Choroid plexus epithelial cell (primary cell): ENCODE measurements at places on chromosomes 5 and 9.

- DNase-seq = peak; percentile 88
These were observed 69.2 kb upstream of the CCDC180 start for GRCh38 chr9:97237951-97238889.

DNA sequence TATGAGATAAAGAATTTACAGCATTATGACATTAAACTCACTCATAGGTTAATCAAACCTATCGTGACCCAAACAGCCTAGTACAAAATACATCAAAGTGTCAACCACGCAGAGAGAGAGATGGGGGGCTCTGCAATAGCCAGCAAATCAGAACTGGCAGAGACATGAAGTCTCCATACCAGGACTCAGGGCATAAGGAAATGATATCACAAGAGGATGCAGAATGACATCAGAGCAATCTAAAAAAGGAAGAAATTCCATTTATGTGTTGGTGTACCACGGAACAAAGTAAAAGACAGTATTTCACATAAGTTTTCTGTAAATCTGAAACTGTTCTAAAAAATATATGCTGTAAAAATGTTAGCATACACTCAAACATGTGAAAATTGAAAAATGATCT, 24.6 kb downstream of the BICD2 start:
- DNase-seq = peak; percentile 50

GRCh38 chr5:83000922-83001321, 76.3 kb downstream of the TMEM167A start:
- DNase-seq = no peak

DNA sequence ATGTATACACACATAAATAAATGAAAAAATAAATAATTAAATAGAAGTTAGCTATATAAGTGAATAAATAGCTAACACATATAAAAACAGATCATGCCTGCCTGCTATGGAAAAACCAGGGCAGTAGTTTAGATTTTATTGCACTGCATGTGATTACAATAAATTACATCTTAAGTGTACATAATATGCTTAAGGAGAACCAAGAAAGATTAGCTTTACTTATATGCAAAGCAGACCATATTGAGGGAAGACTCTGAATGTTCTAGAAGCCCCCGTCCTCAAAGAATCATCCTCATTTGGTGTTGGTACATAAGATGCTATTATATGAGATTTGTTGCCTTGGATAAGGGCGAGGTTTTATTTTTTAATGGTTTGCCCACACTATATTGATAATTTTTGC, 5.9 kb upstream of the CTXN3 start:
- DNase-seq = no peak

GRCh38 chr5:65927503-65928321, 1.3 kb downstream of the ERBIN start:
- DNase-seq = peak; percentile 81
